Panc1 (cell line): ENCODE measurements at places on chromosomes 7 and 10. TPM values are rescaled to one million over a fixed set of nuclear protein-coding genes. Genes with fewer than 3 reads are reported as not detected.

GRCh38 chr7:45400680-45401079, 173.5 kb upstream of the ADCY1 start:
- H3K4me3 ChIP-seq: no peak overlapping the region
- H3K27me3 ChIP-seq: no peaks in the 10 kb centered on the region
- no peak overlapping the region for H3K27ac ChIP-seq
- DNase-seq: no peak

DNA sequence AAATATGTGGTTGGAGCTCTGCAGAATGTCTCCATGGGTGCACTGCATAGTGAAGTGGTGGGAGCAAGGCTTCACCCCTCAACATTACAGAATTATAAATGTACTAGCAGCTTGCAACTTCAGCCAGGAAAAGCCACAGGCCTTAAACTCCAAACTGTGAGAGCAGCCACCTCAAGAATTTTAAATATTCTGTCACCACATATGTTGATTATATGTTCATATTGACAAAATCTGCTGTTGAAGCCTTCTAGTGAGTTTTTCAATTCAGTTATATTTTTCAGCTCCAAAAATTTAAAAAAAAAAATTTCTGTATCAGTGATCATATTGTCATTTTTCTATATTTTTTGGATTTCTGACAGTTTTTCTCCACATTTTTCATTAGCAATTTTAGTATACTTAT, 30.9 kb upstream of the AKR1C2 start:
- no peaks in the 10 kb centered on the region for H3K27me3 ChIP-seq
- H3K27ac ChIP-seq: no peak overlapping the region
- no peak overlapping the region for H3K4me3 ChIP-seq
- H3K4me1 ChIP-seq: no peaks in the 10 kb centered on the region
- DNase-seq: no peak

DNA sequence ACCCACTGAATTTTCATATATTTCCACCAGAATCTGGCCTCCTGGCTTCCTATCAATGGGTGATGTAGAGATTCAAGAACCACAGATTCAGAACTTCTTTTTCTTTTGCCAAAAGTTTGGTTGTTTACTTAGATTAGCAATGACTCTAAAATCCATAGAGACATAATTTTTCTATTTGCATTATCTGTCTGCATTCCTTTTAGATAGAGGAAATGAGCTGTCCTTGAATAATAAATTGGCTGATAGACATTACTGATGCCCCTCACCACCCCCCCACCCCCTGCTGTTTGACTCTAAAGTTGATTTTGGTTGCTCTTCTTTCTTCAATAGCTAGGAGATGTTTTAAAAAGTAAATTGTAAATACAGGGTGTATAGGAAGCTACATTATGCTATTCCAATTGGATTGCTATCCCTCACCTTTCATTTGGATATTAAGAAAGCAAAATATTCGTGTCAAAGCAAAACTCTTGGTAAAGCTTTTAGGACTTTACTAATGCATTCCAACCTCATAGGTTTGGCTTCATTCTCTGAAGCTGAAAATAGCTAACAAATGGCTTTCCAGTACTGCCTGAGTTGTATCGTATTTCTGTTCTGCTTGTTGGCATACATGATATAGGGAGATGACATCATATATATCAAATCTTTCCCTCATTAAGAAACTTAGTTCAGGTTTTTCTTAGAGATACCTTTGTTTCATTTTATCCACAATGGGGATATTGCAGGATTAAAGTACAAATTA, 606.0 kb downstream of the ARL4A start:
- no peak overlapping the region for H3K27ac ChIP-seq
- no peaks in the 10 kb centered on the region for H3K27me3 ChIP-seq
- no peaks in the 10 kb centered on the region for H3K4me1 ChIP-seq

GRCh38 chr10:112785089-112785488, 165.0 kb upstream of the TCF7L2 start:
- H3K36me3 ChIP-seq: no peaks in the 10 kb centered on the region
- H3K4me3 ChIP-seq: no peak overlapping the region
- peak overlapping the region; percentile 51; the same call in 1 of the 2 replicates for H3K27ac ChIP-seq
- peaks cover 4% of the 10 kb centered on the region for H3K4me1 ChIP-seq
- H3K27me3 ChIP-seq: no peaks in the 10 kb centered on the region

DNA sequence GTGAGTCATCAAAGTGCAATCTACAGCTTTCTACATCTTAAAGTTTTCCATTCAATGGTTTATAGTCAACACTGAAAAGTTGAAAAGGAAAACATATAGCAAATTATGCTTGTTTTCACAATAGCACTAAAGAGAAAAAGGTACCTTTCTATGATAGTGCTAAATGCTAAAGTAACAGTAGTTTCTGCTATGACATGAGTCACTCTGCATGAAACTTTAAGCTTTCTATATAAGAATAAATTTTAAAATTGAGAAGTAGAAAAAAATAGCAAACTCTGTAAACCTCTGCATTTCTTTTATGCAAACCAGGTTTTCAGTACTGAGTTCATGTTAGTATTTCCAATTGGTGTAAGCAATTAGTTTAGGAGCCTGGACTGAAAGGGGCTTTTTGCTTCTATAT, 31.2 kb upstream of the TMEM168 start:
- H3K27me3 ChIP-seq: no peaks in the 10 kb centered on the region
- DNase-seq: no peak
- H3K36me3 ChIP-seq: no peaks in the 10 kb centered on the region
- H3K27ac ChIP-seq: no peak overlapping the region

DNA sequence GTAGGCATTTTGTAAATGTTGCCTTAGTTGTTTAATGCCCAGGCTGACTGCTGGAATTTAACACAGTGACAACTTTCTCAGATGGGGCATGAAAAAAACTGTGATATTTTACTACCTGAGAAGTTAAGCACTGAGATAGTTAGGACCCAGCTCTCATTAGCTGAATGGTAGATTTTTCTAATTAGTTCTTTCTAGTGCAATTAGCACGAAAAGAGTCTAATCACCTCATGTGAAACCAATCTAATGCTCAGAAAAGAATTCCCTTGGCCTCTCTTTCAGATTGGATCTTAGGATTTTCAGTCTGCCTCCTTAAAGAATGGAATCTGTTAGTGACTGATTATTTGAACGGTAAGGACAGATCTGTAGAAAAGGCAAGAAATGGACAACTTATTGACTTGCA, 743.2 kb downstream of the AUTS2 start:
- DNase-seq: no peak
- no peaks in the 10 kb centered on the region for H3K4me1 ChIP-seq
- H3K36me3 ChIP-seq: no peaks in the 10 kb centered on the region
- no peaks in the 10 kb centered on the region for H3K27me3 ChIP-seq
- H3K4me3 ChIP-seq: no peak overlapping the region

GRCh38 chr10:87925570-87925969, 62.1 kb downstream of the PTEN start:
- H3K27ac ChIP-seq: no peak overlapping the region
- peaks cover 4% of the 10 kb centered on the region; the same call in 1 of the 2 replicates for H3K4me1 ChIP-seq
- H3K27me3 ChIP-seq: no peaks in the 10 kb centered on the region
- 0 out of 2 replicates have a peak, but pooled peaks cover 2% of the 10 kb centered on the region for H3K36me3 ChIP-seq

DNA sequence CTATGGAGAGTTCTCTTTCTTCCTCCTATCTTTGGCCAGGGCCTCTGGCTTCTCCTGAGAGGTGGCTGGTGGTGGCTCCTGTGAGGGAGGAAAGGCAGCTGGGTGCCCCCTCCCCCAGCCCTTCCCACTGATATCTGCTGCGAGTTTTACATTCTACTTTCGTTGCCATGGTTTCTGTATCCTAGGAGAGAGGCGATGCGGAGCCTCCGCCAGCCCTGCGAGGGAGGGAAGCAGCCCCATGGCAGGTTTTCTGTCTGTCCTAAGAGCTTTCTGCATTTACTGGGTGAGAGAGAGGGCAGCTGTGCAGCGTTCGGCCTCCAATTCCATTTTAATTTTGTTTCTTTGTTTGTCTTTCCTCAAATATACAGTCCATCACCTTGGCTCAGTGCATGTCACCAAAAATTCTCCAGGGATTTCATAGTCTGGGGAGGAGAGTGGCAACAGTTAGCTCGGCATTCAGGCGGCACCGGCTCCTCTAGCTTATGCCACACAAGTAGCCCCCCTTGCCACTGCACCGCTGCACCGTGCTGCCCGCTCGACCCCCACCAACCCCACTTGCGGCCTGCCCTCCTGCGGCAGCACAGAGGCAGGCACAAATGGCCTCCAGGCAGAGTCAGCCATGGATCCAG, 20.4 kb downstream of the DNAJB12 start:
- H3K4me3 ChIP-seq: no peak overlapping the region
- peaks cover 50% of the 10 kb centered on the region for H3K4me1 ChIP-seq
- peak overlapping the region; percentile 50 for H3K27ac ChIP-seq
- no peak for DNase-seq
- H3K36me3 ChIP-seq: peaks cover 3% of the 10 kb centered on the region; the same call in 1 of the 2 replicates

- no peak for DNase-seq
- H3K27me3 ChIP-seq: no peaks in the 10 kb centered on the region
- H3K4me1 ChIP-seq: peaks cover 62% of the 10 kb centered on the region
- peak overlapping the region; percentile 79 for H3K27ac ChIP-seq
- H3K36me3 ChIP-seq: no peaks in the 10 kb centered on the region; the same call in 1 of the 2 replicates
Measured at GRCh38 chr7:158824028-158824427, 5.3 kb downstream of the ESYT2 start.

DNA sequence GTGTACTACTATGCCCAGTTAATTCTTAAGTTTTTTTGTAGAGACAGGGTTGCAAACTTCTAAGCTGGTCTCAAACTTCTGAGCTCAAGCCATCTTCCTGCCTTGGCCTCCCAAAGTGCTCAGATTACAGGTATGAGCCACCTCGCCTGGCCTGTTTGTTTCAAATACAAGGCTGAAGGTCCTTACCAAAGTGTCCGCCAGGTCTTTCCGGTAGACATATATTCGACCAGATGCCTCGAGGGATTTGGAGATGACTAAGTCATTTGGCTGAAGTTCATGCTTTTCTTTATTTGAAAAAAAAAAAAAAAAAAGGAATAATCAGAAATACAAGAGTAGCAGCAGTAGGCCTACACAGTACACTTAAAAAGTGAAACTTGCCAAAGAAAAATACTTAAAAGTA, 204.5 kb upstream of the CDCA7L start:
- no peaks in the 10 kb centered on the region for H3K27me3 ChIP-seq
- no peak for DNase-seq
- H3K4me3 ChIP-seq: no peak overlapping the region
- no peaks in the 10 kb centered on the region for H3K4me1 ChIP-seq
- no peak overlapping the region for H3K27ac ChIP-seq

GRCh38 chr10:86180861-86181260, 185.7 kb downstream of the GRID1 start:
- H3K27me3 ChIP-seq: peaks cover 13% of the 10 kb centered on the region; the same call in 1 of the 2 replicates
- H3K36me3 ChIP-seq: no peaks in the 10 kb centered on the region
- H3K27ac ChIP-seq: no peak overlapping the region
- H3K4me3 ChIP-seq: no peak overlapping the region
- no peaks in the 10 kb centered on the region for H3K4me1 ChIP-seq

GNAT3 gene
- not detected for total RNA-seq

GRID2IP gene
- total RNA-seq: 0.13 TPM

PPP1R9A gene
- total RNA-seq: 5.0 TPM

FBXL13 gene
- 2.5 TPM for total RNA-seq
